ENCODE measurements at places on chromosomes 16 and 17.

DNA sequence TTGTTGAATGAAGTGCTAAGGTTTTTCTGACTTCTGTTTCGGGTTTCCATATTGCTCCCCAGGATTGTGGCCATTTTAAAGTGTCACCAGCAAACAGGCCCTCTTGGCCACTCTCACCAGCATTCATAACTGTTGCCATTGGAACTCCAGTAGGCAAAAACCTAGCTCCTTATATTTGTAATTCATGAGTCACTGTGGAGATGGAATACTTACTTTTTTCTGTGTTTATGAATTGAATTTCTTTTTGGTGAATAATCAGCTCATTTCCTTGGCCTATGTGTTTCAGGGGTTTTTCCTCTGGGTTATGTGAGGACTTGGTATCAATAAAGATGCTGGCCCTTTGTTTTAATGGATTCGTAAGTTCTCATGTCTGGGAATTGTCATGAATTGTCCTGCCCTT, 255.1 kb downstream of the SNX29 start:
- DNase-seq = no peak

DNA sequence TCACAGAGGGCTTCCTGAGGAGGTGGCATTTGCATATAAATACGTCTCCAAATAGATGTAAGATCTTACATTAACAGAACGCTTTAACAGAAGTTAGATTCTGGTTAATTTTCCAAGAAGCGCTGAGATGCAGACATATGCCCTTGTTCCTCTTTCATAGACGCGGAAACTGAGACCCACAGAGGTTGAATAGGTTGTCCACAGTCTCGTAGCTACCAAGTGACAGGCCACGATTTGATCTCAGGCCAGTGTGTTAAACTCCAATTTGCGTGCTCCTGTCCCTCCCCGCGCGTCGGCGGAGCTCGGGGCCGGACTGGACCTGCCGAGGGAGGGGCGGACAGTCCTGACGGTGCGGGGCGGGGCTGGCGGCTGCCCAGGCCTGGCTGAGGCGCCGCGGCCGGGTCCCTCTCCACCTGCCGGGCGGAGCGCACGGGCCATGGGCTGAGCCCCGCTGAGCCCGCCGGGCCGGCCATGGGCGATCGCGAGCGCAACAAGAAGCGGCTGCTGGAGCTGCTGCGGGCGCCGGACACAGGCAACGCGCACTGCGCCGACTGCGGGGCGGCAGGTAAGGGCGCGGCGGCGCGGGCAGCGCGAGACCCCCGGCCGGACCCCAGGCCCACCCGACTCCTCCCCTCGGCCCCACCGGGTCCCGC, at the start of gene ADAP2:
ADAP2 (plus strand) TSS at position 402 of the 653 bp plus-strand sequence; CDS start at position 472, 70 bp downstream.
- no peak for DNase-seq

DNA sequence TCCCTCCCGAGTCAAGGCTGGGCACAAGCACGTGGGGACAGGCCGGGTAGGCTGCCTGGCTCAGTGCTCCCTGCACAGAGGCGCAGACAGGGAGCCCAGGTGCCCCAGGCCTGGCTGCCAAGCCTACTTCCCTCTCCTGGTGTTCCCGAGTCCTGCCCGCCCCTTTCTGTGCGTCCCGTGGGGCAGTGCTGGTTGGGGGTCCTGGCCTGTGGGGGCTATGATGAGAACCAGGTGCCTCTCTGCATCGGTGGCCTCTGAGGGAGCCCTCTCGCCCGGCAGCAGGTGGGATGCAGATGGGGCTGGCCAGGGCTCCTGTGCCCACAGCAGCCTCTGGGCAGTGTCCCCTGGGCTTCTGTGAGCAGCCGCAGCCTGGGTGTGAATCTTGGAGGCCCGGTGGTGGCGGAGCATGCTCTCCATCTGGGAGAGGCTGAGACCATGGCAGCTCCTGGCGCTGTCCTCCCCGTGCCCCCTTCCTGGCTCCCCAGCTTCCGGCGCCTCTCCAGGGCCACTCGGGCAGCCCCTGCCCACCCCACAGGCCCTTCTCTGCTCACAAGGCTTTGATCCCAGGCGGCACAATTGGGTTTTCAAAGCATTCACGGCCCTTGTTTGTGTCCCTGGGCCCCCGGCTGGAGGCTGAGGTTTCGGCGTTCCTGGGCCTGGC, 7.2 kb downstream of the CENPX start:
- DNase-seq = no peak

- no peak for DNase-seq
Observed at GRCh38 chr17:71164561-71164960, 956.3 kb upstream of the SOX9 start.

DNA sequence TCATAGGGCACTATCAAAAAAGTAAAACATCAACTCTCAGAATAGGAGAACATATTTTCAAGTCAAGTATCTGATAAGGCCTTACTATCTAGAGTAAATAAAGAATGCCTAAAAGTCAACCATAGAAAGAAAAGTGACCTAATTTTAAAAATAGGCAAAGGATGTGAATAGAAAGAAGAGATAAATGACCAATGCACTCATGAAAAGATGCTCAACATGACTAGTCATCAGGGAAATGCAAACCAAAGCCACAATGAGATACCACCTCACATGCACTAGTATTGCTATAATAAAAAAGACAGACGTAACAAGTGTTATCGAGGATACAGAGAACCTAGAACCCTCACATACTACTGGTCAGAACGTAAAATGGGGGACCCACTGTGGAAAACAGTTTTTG, 90.8 kb downstream of the DYNLRB2 start:
- DNase-seq = no peak
